Endothelial cell of umbilical vein (primary cell): ENCODE measurements at places on chromosomes 6 and 20. TPM values are rescaled to one million over a fixed set of nuclear protein-coding genes. Genes with fewer than 3 reads are reported as not detected.

GRCh38 chr20:23145281-23145700, 59.2 kb upstream of the CD93 start:
- H3K36me3 ChIP-seq = no peaks in the 10 kb centered on the region
- peak overlapping the region; percentile 88 for H3K27ac ChIP-seq
- H3K4me1 ChIP-seq = peaks cover 93% of the 10 kb centered on the region
- no peaks in the 10 kb centered on the region for H3K27me3 ChIP-seq

- peak overlapping the region; percentile 48 for H3K27ac ChIP-seq
- no peak for DNase-seq
- no peaks in the 10 kb centered on the region for H3K36me3 ChIP-seq
- peaks cover 18% of the 10 kb centered on the region for H3K4me1 ChIP-seq
These were observed 1.5 kb upstream of the SLC26A8 start for GRCh38 chr6:36025932-36026327.

DNA sequence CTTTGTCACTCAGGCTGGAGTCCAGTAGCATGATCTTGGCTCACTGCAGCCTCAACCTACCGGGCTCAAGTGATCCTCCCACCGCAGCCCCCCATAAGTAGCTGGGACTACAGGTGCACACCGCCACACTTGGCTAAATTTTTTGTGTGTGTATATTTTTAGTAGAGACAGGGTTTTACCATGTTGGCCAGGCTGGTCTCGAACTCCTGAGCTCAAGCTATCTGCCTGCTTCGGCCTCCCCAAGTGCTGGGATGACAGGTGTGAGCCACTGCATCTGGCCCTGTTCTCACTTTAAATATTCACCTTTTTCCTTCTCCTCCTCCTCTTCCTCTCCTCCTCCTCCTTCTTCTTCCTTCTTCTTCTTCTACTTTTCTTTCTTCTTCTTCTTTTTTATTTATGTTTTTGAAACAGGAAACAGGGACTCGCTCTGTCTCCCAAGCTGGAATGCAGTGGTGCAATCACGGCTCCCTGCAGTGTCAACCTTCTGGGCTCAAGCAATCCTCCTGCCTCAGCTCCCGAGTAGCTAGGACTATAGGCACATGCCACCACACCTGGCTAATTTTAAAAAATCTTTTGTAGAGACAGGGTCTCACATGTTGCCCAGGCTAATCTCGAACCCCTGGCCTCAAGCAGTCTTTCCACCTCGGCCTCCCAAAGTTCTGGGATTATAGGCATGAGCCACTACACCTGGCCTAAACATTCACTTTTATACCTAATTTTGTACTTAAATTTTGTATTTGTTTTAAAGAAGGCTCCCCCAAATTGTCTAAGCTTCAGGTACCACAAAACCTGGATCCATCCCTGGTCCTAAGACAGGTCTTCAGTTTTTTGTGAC, 47.2 kb upstream of the NCOA3 start:
- H3K36me3 ChIP-seq = no peaks in the 10 kb centered on the region
- H3K27ac ChIP-seq = no peak overlapping the region
- DNase-seq = no peak

Gene RUNX2
- 0.28 TPM in 1 of 2 replicates, not detected in the other for total RNA-seq

DNA sequence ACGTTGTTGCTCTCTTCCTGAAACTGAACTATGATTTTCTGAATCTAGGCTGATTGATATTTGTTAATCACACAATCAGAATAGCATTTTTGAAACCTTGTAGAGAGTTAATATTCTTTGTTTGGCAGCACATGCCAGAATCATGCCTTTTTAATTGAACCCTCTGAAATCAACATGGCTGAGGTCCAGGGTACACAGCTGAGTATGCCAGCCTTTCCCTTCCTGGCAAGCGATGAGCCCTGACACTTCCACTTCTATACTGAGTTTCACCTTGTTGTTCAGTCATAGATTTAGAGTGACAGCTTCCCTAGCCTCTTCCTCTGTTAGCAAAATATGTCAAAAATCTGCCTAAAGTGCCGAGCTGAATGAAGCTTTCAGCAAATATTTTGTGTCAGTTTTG, 6.8 kb downstream of the HDDC2 start:
- DNase-seq = peak; percentile 30
- H3K36me3 ChIP-seq = no peaks in the 10 kb centered on the region
- H3K27me3 ChIP-seq = no peaks in the 10 kb centered on the region
- peaks cover 3% of the 10 kb centered on the region for H3K4me1 ChIP-seq
- H3K27ac ChIP-seq = no peak overlapping the region
- no peak overlapping the region for H3K4me3 ChIP-seq

Gene PLCB4
- total RNA-seq = 1.6 and 1.7 TPM in 2 replicates

DNA sequence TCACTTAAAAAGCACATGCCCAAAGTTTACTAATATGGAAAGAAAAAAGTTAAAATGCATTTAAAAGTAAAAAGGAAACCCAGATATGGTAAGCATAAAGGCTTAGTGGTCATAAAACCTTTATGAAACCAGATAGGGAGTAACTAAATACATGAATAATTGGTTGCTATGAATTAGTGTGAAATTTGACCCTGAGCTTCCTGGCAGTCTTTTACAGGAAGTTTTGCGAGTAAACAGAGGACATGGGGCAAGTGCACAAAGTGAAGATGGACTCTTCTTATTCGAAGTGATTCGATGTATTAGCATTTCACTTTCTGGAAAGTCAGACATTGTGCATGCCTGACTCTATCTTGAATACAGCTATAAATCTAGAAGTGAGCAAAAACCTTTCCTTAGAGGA, 90.9 kb upstream of the MLIP start:
- DNase-seq = peak; percentile 35
- H3K4me3 ChIP-seq = no peak overlapping the region
- peaks cover 7% of the 10 kb centered on the region for H3K4me1 ChIP-seq
- H3K36me3 ChIP-seq = no peaks in the 10 kb centered on the region

Gene CLVS2
- not detected in 2 replicates for total RNA-seq

DNA sequence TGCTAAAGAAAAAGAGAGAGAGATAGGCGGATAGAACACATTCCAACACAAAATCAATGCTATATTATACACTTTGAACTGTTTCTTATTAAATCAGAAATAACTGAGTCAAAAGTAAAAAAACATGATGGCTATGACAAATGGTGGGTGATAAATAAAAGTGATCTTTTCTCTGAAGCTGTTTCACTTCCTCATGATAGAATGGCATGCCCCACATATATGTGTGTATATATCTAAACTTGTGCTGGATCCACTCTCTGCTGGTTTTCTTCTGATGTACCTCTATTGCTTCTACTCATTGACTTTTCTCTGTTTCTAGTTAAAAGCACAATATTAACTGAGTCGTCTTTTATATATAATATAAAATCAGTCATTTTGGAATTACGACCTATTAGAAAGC, 429.9 kb downstream of the PKHD1 start:
- no peak overlapping the region for H3K27ac ChIP-seq
- H3K4me3 ChIP-seq = no peak overlapping the region
- no peak for DNase-seq
- H3K36me3 ChIP-seq = no peaks in the 10 kb centered on the region
- H3K4me1 ChIP-seq = no peaks in the 10 kb centered on the region
- no peaks in the 10 kb centered on the region for H3K27me3 ChIP-seq

Gene SAMD3
- total RNA-seq = not detected in 2 replicates

DNA sequence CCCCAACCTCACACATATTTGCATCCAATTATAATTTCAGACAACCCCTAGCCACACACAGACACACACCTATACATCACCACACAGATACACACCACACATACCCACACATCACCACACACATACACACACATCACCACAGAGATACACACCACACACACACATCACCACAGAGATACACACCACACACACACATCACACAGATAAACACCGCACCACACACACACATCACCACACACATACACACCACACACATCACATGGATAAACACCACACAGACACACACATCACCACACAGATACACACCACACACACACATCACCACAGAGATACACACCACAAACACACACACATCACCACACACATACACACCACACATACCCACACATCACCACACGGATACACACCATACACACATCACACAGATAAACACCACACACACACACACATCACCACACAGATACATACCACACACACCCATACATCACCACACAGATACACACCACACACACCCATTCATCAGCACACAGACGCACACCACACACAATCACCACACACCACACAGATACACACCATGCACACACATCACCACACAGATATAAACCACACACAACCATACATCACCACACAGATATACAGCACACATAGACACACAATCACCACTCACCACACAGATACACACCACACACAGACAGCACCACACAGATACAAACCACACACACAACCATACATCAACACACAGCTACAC, 74.6 kb downstream of the GRM4 start:
- no peak for DNase-seq
- H3K36me3 ChIP-seq = no peaks in the 10 kb centered on the region
- H3K27me3 ChIP-seq = no peaks in the 10 kb centered on the region
- H3K4me3 ChIP-seq = no peak overlapping the region
- no peaks in the 10 kb centered on the region for H3K4me1 ChIP-seq

DNA sequence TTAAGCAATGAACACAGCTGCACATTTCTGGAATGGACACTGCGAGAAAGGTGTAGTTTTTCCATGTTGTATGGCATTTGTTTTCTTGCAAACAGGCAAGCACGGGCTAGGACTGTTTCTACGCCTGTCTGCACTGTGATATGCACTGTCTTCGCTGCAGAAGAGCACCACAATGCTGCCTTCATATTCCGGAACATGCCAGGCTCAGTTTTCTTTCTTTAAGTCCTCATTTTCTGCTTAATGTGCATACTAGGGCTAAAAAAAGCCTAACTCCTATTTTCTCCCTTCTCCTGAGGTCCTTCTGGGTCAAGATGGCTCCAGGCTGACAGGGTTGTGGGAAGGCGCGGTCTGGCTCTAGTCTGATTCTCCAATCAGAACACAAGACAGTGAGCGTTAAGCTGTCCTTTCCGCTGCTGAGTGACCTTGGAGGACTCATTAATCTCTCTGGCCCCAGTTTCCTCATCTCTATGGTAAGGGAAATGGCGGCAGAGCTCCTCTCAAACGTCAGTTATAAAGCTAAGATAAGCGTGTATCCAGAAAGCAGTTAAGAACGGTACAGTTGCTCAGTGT, 379.9 kb downstream of the C6orf118 start:
- no peak for DNase-seq
- H3K4me3 ChIP-seq = no peak overlapping the region
- H3K36me3 ChIP-seq = no peaks in the 10 kb centered on the region
- no peaks in the 10 kb centered on the region for H3K27me3 ChIP-seq

Gene SLX4IP
- total RNA-seq = 4.1 and 4.5 TPM in 2 replicates

GRCh38 chr20:54111460-54111859, 41.1 kb upstream of the BCAS1 start:
- H3K36me3 ChIP-seq = no peaks in the 10 kb centered on the region
- H3K4me1 ChIP-seq = no peaks in the 10 kb centered on the region
- no peak overlapping the region for H3K27ac ChIP-seq
- DNase-seq = no peak
- no peak overlapping the region for H3K4me3 ChIP-seq

GRCh38 chr6:104537180-104537579, 322.5 kb downstream of the HACE1 start:
- no peaks in the 10 kb centered on the region for H3K4me1 ChIP-seq
- no peak overlapping the region for H3K4me3 ChIP-seq
- no peak overlapping the region for H3K27ac ChIP-seq
- peak; percentile 62 for DNase-seq
- no peaks in the 10 kb centered on the region for H3K36me3 ChIP-seq
- H3K27me3 ChIP-seq = no peaks in the 10 kb centered on the region

DNA sequence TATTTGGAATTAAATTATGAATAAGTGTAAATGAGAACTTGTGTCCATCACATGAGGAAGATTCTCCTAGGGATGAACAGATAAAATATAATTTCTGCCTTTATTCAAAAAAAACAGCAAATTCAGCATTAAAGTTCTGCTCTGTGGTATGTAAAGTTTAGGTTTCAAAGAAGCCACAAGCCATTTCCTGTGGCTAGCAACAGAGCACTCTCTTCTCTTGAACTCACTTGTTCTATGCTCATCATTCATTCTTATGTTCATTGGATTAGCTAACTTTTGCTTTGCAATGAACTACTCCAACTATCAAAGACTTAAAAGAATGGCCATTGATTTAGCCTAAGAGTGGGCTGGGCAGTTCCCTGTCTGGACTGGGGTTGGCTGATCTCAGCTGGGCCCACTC, 20.8 kb upstream of the SNRPB2 start:
- DNase-seq = no peak
- H3K4me1 ChIP-seq = no peaks in the 10 kb centered on the region
- no peaks in the 10 kb centered on the region for H3K36me3 ChIP-seq
- no peaks in the 10 kb centered on the region for H3K27me3 ChIP-seq
- H3K27ac ChIP-seq = no peak overlapping the region

Gene SLC29A1
- total RNA-seq = 202 and 219 TPM in 2 replicates

DNA sequence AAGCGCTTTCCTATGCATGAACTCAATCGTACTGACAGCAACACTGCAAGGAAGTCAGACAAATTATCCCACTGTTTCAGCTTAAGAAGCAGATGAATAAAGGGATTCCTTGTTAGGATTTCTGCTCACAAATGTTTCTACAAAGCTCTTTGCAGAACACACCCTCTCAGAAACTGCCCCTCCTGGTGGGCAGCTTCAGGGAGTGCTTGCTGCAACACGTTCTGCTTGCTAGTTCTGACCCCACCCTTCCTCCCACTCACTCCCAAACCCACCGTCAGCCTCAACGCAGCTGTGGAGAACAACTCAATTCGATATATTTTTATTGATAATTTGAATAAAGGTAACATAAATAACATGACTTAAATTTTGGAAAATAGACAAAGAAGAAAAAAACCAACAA, 250.8 kb upstream of the PRDM1 start:
- no peaks in the 10 kb centered on the region for H3K4me1 ChIP-seq
- no peak overlapping the region for H3K4me3 ChIP-seq

GRCh38 chr6:39892490-39893129, 41.7 kb downstream of the MOCS1 start:
- no peaks in the 10 kb centered on the region for H3K27me3 ChIP-seq
- no peaks in the 10 kb centered on the region for H3K36me3 ChIP-seq
- peaks cover 10% of the 10 kb centered on the region for H3K4me1 ChIP-seq
- no peak overlapping the region for H3K4me3 ChIP-seq

Gene PREP
- total RNA-seq = 37.7 and 40.7 TPM in 2 replicates

Gene SPATA2
- total RNA-seq = 6.1 TPM in 2 replicates

GRCh38 chr6:169972736-169973135, 221.3 kb downstream of the ERMARD start:
- H3K4me1 ChIP-seq = peaks cover 4% of the 10 kb centered on the region
- no peak for DNase-seq
- no peak overlapping the region for H3K4me3 ChIP-seq
- no peak overlapping the region for H3K27ac ChIP-seq
- H3K27me3 ChIP-seq = no peaks in the 10 kb centered on the region
- no peaks in the 10 kb centered on the region for H3K36me3 ChIP-seq

Gene EFCAB8
- total RNA-seq = 0.31 and 0.60 TPM in 2 replicates

Gene BCAS1
- not detected in 2 replicates for total RNA-seq

Gene MAPK13
- 8.2 and 11.6 TPM in 2 replicates for total RNA-seq
